Tibial nerve (tissue), 4 donors: ENCODE measurements at places on chromosomes 16 and 17.

DNA sequence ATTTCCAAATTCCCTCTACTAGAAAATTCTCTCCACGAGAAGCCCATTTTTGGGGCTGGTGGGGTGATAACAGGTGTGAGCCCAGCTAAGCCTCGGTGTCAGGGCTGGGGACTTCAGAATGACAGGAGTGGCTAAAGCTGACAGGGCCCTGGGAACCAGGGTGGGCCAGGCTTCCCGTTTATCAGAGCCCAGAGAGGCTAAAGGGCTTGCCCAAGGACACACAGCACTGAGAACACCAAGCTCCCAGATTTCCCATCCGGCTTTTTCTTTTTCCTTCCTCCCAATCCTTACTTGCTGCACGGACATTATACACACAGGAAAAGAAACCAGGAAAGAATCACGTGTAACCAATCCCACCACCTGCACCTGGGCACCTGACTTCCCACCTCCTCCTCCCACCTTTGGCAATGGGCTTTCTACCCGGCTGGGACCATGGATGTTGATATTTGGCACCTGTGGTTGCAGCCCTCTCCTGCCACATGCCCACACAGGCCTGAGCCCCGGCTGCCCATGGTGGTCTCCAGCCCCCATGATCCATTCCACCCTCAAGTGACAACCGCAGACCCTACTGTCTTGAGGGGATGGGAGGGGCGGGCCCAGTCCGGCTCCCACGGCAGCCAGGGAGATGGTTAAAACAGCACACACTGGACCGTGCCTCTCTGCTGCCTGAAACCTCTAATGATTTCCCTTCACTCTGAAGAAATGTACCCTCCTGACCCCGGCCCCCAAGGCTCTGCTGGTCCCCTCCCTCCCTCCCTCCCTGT, 78.9 kb downstream of the ENGASE start:
- DNase-seq = no peak
- H3K4me1 ChIP-seq = no peaks in the 10 kb centered on the region
- H3K27ac ChIP-seq = no peak overlapping the region

GRCh38 chr17:17235212-17236174, 1.5 kb downstream of the FLCN start:
- H3K27ac ChIP-seq = peak overlapping the region; percentile 92
- H3K4me3 ChIP-seq = peak overlapping the region; percentile 84
- peaks cover 24% of the 10 kb centered on the region for H3K36me3 ChIP-seq
- DNase-seq = no peak
- H3K27me3 ChIP-seq = no peaks in the 10 kb centered on the region

DNA sequence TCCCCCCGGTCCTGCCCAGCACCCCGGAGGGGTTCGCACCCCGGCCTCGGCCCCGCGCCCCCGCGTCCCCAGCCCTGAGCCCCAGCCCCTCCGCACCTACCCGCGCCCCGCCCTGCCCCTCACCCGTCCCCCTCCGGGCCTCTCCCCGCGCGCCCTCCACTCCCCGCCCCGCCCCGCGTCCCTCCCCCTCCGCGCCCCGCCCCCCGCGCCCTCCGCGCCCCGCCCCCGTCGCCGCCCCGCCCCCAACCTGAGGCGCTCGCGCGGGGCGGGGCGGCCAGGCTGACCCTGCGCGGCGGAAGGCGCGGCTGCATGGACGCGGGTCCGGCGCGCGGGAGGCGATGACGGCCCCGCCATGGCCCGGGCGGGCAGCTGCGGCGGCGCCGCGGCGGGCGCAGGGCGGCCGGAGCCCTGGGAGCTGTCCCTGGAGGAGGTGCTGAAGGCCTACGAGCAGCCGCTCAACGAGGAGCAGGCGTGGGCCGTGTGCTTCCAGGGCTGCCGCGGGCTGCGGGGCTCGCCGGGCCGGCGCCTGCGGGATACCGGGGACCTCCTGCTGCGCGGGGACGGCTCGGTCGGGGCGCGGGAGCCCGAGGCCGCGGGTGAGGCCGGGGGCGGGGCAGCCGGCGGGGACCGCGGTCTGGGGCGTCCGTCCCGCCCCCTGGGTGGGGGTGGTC, at the start of gene SPIRE2:
TSS of gene SPIRE2 (plus strand) at position 277 of the 671 bp plus-strand sequence. CDS start at position 353, 76 bp downstream.
- H3K4me1 ChIP-seq = no peaks in the 10 kb centered on the region
- H3K4me3 ChIP-seq = peak within 1 kb of the TSS; percentile 49
- no peaks in the 10 kb centered on the region for H3K36me3 ChIP-seq

DNA sequence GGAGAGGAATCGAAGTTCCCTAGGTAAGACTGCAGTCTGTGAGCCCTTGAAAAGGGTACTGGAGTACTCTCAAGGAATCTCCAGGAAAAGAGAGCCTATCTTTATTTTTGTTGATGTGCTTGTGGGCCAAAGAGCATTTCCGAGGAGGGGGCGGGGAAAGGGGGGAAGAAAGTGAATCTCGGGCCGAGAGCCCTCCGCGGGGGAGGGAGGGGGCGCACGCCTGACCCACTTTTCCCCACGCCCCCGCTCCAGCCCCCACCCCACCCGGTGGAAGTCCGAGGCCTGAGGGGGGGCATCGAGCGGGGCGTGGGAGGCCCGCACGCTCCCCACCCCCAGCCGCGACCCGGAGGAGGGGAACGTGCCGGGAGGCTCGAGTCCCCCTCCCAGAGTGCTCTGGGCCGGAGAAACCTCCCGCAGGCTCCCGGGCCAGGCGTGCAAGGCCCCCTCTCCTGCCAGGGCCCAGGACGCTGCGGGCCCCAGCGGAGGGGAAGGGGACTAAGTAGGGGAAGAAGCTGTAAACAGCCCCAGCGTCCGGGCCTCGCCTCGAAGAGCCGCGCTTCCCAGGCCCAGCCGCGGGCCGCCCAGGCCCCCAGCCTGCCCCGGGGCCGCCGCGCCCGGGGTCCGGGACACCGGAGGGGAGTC, 444 bp downstream of the HELZ start:
- H3K4me3 ChIP-seq = peak overlapping the region; percentile 98
- no peaks in the 10 kb centered on the region for H3K27me3 ChIP-seq
- H3K36me3 ChIP-seq = no peaks in the 10 kb centered on the region
- peak overlapping the region; percentile 91 for H3K27ac ChIP-seq
- H3K4me1 ChIP-seq = peaks cover 54% of the 10 kb centered on the region
- DNase-seq = no peak

- H3K4me1 ChIP-seq = no peaks in the 10 kb centered on the region
- no peak overlapping the region for H3K27ac ChIP-seq
- DNase-seq = no peak
- no peak overlapping the region for H3K4me3 ChIP-seq
- H3K36me3 ChIP-seq = no peaks in the 10 kb centered on the region
Measured at GRCh38 chr17:10871914-10872313, 34.0 kb upstream of the PIRT start.

GRCh38 chr17:34741967-34742366, 162.6 kb downstream of the TMEM132E start:
- no peak overlapping the region for H3K4me3 ChIP-seq
- no peaks in the 10 kb centered on the region for H3K4me1 ChIP-seq

DNA sequence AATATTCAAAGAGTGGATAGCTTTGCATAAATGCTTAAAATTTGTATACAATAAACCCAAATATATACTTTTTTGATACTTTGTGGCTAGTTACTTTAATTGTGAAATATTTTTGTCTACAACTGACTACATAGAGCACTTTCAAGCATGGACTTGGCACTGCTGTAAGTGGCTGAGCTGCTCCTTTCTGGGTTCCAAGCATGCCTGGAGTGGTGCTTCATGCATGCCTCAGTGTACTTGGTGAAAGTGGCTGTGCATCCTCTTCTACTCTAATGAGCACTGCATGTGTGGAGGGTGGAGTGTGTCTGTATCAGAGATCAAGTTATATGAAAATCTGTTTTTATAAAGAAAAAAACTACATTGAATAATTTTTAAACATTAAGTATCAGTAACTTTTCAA, 94.1 kb downstream of the OMG start:
- H3K27ac ChIP-seq = no peak overlapping the region
- H3K4me3 ChIP-seq = no peak overlapping the region
- H3K4me1 ChIP-seq = no peaks in the 10 kb centered on the region
- H3K27me3 ChIP-seq = no peaks in the 10 kb centered on the region
- DNase-seq = no peak
- H3K36me3 ChIP-seq = no peaks in the 10 kb centered on the region

GRCh38 chr17:49716668-49717364, 9.1 kb upstream of the SLC35B1 start:
- DNase-seq = no peak
- H3K27me3 ChIP-seq = no peaks in the 10 kb centered on the region
- no peaks in the 10 kb centered on the region for H3K36me3 ChIP-seq
- no peak overlapping the region for H3K27ac ChIP-seq
- H3K4me3 ChIP-seq = no peak overlapping the region

GRCh38 chr16:27398894-27399853, 2.8 kb upstream of the IL21R start:
- no peaks in the 10 kb centered on the region for H3K4me1 ChIP-seq
- DNase-seq = no peak
- no peak overlapping the region for H3K4me3 ChIP-seq
- no peaks in the 10 kb centered on the region for H3K36me3 ChIP-seq
- no peak overlapping the region for H3K27ac ChIP-seq

- no peak overlapping the region for H3K4me3 ChIP-seq
- no peaks in the 10 kb centered on the region for H3K27me3 ChIP-seq
- no peak overlapping the region for H3K27ac ChIP-seq
- no peaks in the 10 kb centered on the region for H3K4me1 ChIP-seq
- DNase-seq = no peak
Measured at GRCh38 chr17:10875430-10875851, 37.6 kb upstream of the PIRT start.

DNA sequence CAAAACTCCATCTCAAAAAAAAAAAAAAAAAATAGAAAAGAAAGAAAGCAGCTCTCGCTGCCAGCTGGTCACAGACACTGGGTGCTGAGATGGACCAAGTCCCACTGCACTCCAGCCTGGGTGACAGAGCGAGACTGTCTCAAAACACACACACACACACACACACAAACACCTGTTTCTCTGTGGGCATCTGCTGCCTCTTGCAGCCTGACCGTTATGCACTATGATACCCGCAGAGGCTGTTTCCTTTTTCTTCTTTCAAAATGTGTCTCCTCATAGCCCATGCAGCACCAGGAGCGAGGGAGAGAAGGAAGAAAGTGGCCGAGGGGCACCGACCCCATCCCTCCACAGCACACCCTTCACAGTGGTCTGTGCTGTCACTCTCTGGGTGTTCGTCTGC, 36.9 kb upstream of the KLHDC4 start:
- no peak overlapping the region for H3K4me3 ChIP-seq
- no peak overlapping the region for H3K27ac ChIP-seq
- no peaks in the 10 kb centered on the region for H3K27me3 ChIP-seq
- H3K36me3 ChIP-seq = no peaks in the 10 kb centered on the region

DNA sequence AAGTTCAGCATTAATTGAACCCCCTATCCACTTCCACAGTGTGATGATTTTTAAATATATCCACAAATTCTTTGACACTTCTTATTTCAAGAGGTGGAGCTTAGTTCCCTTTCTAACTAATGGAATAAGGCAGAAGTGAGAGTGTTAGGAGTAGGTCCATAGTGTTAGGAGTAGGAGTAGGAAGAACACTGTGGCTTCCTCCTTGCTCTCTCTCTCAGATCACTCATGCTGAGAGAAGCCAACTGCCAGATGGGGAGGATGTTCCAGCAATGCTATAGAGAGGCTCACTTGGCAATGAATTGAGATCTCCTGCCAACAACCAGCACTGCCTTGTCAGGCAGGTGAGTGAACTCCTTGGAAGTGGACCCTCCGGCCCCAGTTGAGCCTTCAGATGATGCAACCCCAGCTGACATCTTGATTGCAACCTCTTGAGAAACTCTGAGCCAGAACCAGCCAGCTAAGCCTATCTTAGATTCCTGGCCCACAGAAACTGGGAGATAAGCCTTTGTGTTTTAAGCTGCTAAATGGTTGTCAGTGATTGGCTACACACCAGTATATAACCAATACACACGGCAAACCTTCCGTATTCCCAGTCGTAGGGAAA, 44.3 kb downstream of the SPECC1 start:
- no peaks in the 10 kb centered on the region for H3K36me3 ChIP-seq
- no peaks in the 10 kb centered on the region for H3K27me3 ChIP-seq
- no peak overlapping the region for H3K4me3 ChIP-seq
- no peaks in the 10 kb centered on the region for H3K4me1 ChIP-seq

- DNase-seq = peak; percentile 91
- H3K4me1 ChIP-seq = peaks cover 44% of the 10 kb centered on the region
- peak within 1 kb of the TSS; percentile 84 for H3K27ac ChIP-seq
- no peaks in the 10 kb centered on the region for H3K27me3 ChIP-seq
- no peaks in the 10 kb centered on the region for H3K36me3 ChIP-seq
Measured at GRCh38 chr16:70438969-70439862, at the start of gene ST3GAL2. ST3GAL2 (minus strand) TSS chr16:70439100; CDS start chr16:70398530, 40,570 bp downstream.

GRCh38 chr16:75250089-75250808, 1.2 kb downstream of the BCAR1 start:
- peak overlapping the region; percentile 99 for H3K27ac ChIP-seq
- peak overlapping the region; percentile 49 for H3K4me3 ChIP-seq
- H3K27me3 ChIP-seq = no peaks in the 10 kb centered on the region
- no peak for DNase-seq
- H3K4me1 ChIP-seq = peaks cover 94% of the 10 kb centered on the region

DNA sequence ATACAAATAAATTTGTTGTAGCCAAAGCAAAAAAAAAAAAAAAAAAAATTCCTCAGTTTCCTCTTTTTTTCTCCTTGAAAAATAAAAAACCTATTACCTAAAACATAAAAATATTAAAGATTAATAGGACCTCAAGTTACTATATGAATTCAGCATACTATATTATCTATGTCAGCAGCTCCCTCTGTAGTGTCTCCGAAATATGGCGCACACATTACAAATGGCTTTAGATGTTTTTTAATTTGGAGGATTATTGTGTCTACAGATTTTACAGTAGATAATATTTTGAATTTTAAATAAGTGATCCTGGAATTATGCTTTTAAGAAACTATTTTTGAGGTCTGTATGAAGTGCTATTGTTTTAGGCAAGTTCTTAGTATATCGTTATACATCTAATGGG, 94.4 kb downstream of the NLK start:
- DNase-seq = no peak
- no peaks in the 10 kb centered on the region for H3K27me3 ChIP-seq
- H3K27ac ChIP-seq = no peak overlapping the region
- no peaks in the 10 kb centered on the region for H3K4me1 ChIP-seq
- no peak overlapping the region for H3K4me3 ChIP-seq

DNA sequence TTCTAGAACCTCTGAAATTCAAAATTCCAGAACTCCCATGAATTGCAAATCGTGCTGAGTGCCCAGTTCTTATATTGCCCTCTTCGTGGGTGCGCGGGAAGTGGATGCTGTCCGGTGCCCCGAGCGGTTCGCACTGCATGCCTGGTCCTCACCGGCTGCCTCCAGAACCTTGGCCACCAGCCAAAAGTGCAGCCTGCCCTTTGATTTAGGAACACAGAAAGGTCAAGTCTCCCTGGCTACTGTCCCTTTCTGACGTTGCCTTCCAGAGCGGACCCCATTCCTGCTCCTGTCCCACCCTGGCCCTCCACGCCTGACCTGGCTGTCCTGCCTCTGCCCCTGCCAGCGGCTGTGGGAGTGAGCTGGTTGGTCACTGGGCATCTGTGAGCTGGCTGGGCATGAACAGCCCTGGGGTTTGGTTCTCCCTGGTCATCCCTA, 9.7 kb downstream of the NEUROD2 start:
- H3K36me3 ChIP-seq = no peaks in the 10 kb centered on the region
- H3K27me3 ChIP-seq = no peaks in the 10 kb centered on the region
- no peak overlapping the region for H3K4me3 ChIP-seq

- DNase-seq = no peak
- no peak overlapping the region for H3K4me3 ChIP-seq
- peaks cover 23% of the 10 kb centered on the region for H3K4me1 ChIP-seq
- no peaks in the 10 kb centered on the region for H3K36me3 ChIP-seq
Measured at GRCh38 chr17:17860766-17861107, 24.0 kb upstream of the SREBF1 start.

GRCh38 chr17:72142614-72143013, 21.8 kb downstream of the SOX9 start:
- no peaks in the 10 kb centered on the region for H3K36me3 ChIP-seq
- H3K4me1 ChIP-seq = no peaks in the 10 kb centered on the region
- no peak overlapping the region for H3K4me3 ChIP-seq
- no peaks in the 10 kb centered on the region for H3K27me3 ChIP-seq
- no peak overlapping the region for H3K27ac ChIP-seq

GRCh38 chr16:14041164-14041563, 30.0 kb upstream of the MRTFB start:
- H3K4me1 ChIP-seq = no peaks in the 10 kb centered on the region
- DNase-seq = no peak
- no peak overlapping the region for H3K27ac ChIP-seq
- no peak overlapping the region for H3K4me3 ChIP-seq
